ENCODE measurements at places on chromosomes 11 and 22.

DNA sequence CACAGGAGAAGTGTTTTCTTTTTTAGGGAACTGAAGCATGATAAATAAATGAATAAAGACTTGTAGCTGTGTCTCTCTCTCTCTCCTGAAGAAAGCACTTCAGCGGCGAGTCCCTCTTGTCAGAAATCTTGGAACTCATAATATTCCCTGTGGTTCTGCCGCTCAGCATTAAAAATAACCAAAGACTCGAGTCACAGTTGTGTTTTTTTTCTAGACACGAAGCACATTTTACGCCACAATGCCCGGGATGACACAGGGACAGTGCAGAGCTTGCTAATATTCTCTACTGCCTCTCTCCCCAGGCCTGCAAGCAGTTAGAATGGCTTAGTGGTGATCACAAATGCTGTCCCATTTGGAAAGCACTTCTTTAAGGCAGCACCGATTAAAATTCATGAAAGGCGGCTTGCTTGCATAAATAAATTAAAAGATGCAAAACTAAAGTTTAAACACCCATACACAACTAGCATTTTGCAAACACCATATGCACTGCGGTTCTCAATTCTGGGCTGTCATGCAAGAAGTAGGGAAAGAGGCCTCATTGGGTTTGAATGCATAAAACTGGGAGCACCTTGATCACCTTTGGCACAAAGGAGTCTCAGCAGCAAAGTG, 597.4 kb downstream of the SOX6 start:
- no peak for DNase-seq

- DNase-seq: no peak
Observed at GRCh38 chr22:25142102-25142501, 57.6 kb upstream of the CRYBB3 start.

DNA sequence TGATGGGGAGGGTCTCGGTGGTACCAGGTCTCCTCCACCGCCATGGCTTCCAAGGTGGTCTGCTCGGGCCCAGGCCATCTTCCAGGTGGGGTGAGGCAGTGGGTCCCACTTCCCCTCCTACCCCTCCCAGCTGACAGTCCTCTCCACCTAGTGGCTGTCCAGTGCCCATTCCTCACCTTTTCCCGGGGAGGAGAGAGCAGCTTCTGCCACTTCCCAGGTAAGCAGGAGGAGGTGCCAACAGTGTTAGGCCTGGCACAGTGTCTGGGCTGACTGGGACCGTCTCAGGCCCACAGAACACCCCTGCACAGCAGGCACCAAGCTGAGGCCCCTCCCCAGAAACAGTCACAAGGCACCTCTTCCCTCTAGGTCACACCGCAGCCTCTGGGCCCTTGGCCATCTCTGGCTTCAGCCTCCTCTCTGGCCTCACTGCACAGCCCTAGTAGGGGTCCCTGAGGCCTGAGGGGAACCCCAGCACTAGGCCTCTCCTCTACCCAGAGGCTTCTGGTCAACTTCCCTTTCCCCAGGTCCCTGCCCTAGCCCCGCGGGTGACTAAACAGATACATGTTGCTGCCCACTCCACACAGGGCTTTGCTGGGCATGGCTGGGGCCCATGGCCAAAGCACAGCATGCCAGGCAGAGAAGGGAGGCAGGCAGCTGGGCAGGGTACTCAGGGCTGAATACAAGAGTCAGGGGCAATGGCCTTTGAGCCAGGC, 2.3 kb upstream of the ANKRD13D start:
- DNase-seq: no peak

GRCh38 chr11:128747728-128748148, 53.9 kb downstream of the FLI1 start:
- no peak for DNase-seq

- DNase-seq: no peak
Observed at GRCh38 chr11:6354651-6355485, 34.6 kb upstream of the CAVIN3 start.

GRCh38 chr11:14764579-14765527, 121.2 kb downstream of the PDE3B start:
- peak; percentile 47 for DNase-seq

GRCh38 chr22:34847072-34847471, 218.9 kb upstream of the ISX start:
- no peak for DNase-seq

DNA sequence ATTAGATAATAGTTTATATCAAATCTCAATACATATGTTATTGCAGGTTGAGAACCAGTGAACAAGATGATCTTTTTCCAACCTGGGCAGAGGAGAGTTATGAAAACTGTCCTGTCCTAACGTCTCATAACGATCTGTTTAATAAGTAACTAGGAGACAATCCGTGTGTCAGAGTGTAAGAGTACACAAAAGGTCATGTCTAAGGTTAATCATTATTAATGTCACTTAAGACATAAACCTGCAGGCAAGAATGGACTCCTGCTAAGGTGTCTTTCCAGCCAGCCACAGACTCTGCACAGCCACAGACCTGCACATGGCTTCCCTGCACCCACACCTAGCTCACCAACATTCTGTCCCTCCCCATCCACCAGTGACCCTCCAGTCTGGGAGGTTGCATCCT, 10.1 kb downstream of the SLC5A4 start:
- DNase-seq: no peak

GRCh38 chr11:37804666-37805065, 1206.6 kb upstream of the RAG2 start:
- no peak for DNase-seq

GRCh38 chr11:38296211-38296776, 1698.3 kb upstream of the RAG2 start:
- DNase-seq: no peak

DNA sequence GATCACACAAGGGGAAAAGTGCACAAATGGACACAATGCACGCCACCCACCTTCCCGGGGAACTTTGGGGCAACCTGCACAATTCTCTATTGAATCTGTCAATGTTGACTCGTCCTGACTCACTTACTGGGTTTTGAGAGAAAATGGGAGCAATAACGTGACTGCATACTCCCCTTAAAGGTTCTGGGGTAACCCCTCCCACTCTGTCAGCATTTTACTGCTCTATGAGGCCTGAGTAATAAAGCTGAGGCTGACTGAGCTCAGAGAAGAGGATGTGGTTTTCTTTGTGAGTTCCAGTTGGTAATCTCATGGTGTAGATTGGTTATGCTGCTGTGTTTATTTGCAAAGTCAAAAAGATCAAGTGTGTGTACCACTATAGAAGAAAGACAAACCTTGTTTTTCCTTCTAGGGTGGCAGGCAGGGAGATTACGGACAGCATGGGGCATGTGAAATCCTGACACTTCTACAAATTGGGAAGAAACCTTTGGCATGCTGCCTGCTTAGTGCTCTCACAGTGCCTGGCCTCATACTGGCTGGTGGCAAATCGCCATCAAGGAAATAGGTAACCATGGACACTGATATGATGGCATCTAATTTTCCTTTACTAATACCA, 16.1 kb upstream of the APOA1 start:
- DNase-seq: peak; percentile 98

GRCh38 chr22:45235851-45236342, 4.8 kb downstream of the KIAA0930 start:
- DNase-seq: no peak

- peak; percentile 56 for DNase-seq
Observed at GRCh38 chr11:117818041-117818873, 6.3 kb downstream of the FXYD2 start.

DNA sequence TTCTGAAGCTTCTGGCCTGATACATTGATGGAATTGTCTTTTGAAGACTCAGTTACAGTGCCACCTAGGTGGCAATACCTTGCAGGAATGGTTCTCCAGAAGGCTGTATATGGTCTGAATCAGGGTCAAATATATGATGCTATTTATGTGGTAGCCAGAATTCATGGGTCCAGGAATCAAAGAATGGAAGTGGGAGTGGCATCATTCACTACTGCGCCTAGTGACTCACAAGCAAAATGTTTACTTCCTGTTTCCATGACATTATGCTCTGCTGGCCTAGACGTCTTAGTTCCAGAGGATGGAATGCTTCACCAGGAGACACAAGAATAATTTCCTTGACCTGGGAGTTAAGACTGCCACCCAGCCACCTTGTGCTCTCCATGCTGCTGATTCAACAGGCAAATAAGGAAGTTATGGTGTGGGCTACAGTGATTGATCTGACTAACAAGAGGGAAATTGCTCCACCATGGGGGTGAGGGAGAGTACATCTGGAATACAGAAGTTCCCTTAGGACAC, 491.8 kb downstream of the ETS1 start:
- peak; percentile 86 for DNase-seq

GRCh38 chr22:45916515-45916914, 60.4 kb downstream of the WNT7B start:
- peak; percentile 34 for DNase-seq

- no peak for DNase-seq
Observed at GRCh38 chr11:2375964-2376551, 1.1 kb upstream of the CD81 start.

- no peak for DNase-seq
Observed at GRCh38 chr22:48631288-48631863, 1196.3 kb downstream of the BRD1 start.

- no peak for DNase-seq
Observed at GRCh38 chr11:64313491-64314145, 3.7 kb downstream of the TRMT112 start.

DNA sequence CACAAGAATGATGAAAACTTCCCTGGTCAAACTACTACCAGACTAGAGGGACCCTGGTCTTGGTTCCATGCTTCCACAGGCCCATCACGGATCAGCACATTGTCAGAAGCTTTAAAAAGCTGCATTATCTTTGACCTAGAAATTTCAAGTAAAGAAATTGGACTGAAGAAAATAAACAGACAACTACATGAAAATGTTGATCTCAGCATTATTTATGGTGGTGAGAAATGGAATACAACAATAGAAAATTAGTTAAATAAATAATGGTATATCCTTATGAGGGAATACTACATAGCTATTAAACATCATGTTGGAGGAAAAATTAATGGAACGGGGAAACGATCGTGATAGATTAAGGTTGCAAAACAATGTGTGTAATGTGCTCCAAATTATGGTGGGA, 13.7 kb downstream of the TENM4 start:
- no peak for DNase-seq

- peak; percentile 58 for DNase-seq
Observed at GRCh38 chr22:32533265-32534111, 58.9 kb downstream of the FBXO7 start.

DNA sequence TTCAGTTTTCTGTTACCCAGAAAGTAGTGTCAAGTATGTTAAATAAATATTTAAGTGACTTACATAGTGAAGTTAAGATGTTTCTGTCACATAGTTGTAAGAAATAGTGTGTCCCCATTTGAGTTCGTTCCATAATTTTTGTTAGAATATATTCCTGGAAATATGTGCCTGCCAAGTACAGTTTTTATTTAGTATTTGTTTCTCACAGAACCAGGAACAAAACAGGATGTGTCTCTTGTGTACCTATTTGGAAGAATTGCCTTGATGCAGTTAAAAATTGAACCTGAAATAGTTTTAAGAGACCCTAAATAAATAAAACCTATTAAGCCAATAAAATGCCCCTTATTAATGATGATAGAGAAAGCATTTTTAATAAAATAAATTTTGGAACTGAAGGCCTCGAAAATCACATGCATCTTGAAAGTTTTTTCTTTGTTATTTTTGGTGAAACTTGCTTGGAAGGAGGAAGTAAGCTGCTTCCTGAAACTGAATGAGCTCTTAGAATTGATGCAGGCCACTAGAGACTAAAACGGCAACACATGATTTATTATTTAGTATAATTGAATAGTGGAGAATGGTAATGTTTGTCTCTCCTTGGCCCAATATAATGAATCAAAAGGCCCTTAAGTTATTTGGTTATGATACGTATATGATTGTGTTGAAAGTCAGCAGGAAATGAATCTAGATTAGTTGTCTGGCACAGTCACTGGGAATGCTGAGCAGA, 55.9 kb downstream of the SWAP70 start:
- DNase-seq: peak; percentile 42

DNA sequence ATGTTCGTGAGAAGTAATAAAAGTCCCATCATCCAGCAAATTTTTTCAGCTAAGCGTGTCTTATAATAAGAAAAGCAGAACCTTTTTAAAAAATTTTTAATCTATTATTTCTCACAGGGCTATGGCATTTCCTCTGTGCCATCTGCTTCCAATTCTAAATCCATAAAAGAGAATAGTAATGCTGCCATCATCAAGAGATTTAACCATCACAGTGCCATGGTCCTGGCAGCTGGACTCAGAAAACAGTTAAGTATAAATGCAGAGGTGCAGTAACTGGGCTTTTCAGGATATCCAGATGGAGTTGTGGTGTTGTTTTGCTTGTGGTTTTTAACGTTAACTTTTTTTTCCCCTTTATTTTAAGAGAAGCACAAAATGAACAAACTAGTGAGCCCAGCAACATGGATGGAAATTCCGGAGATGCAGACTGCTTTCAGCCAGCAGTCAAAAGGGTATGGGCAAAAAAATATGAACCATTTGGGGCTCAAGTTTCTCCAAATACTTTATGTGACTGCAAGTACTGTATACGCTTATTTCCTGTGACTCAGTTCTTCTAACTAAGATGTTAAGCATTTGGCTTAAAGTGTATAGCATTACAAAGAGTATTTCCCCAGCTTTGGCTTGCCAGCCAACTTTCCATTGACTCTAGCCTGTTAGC, 25.2 kb downstream of the GTF2H1 start:
- DNase-seq: peak; percentile 86

DNA sequence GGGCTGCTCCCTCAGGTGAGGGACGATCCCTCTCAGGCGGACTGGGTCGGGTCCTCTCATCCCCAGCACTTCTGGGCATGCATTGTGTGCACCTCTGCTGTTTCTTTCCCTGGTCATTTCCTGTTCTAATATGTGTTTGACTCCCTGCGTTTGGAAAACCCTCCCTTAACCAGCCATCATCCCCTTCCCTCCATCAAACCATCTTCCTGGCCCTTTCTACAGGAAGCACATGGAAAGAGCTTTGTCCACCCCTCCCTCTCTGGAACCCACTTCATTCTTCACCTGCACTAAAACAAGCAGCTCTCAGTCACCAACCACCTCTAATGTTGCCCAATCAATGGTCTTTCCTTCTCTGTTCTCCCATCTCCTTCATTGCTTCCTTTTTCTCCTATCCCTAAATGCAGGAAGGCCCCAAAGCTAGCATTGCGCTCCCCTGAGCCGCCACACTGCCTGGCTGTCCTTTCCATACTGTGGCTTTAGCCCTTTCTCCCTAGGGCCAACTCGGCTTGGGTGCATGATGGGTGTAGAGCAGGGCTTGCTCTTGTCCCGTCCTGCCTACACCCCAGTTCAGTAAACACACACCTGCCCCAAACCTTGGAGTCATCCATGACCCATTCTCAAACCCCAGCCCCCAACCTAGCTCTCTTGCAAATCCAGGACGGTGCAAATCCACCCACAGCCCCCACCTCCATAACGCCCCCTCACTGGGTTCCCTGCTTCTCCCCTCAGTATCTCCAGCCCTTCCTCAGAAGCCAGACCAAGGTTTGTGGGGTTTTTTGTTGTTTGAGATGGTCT, 5.4 kb upstream of the GAS2L1 start:
- peak; percentile 17 for DNase-seq

GRCh38 chr11:102147015-102147414, 36.8 kb downstream of the YAP1 start:
- DNase-seq: no peak

GRCh38 chr11:85783758-85784157, 27.2 kb downstream of the SYTL2 start:
- DNase-seq: no peak

DNA sequence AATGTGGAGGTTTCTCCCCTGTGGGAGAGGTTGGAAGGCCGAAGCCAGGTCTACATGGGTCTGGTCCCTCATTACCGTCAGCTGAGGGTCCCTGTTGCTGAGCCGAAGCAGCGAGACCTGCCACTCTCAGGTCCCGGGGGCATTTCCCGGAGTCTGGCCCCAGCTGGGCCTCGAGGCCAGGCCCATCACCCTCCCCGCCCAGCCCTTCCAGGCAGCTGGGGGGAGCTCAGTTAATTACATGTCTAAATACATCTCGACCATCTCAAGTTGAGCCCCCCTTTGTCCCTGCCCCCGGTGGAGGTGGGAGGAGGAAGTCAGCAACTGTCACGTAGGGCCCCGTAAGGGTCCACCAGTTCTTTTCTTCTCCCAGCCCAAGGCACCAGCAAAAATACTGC, 3.6 kb downstream of the CDKN1C start:
- no peak for DNase-seq

Measured in ELR (cell line).